ENCODE measurements at places on chromosomes 1 and 21.
A peak's percentile ranks its signal among the peaks of the same experiment; 100 is the strongest.

DNA sequence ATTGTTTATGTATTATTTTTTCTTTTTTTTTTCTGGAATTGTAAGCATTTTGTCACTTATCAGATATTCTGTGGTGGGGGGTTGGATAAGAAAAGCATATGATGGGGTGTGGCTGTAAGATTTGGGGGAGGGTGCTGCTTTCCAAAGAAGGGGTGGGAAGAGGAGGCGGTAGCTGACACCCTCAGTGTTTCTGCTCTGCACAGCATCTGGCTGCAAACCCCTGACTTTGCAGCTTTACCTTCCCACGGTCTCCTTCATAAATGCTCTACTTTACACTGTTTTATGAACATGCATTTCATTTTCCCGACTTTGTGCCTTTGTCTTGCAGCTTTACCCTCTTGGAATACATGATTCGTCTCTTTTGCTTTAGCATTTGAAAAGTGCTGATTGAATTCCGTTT is 7.6 kb downstream of the FMN2 start:
- no peak for DNase-seq

- DNase-seq: no peak
Observed at GRCh38 chr1:156815307-156815826, 1.3 kb downstream of the SH2D2A start.

DNA sequence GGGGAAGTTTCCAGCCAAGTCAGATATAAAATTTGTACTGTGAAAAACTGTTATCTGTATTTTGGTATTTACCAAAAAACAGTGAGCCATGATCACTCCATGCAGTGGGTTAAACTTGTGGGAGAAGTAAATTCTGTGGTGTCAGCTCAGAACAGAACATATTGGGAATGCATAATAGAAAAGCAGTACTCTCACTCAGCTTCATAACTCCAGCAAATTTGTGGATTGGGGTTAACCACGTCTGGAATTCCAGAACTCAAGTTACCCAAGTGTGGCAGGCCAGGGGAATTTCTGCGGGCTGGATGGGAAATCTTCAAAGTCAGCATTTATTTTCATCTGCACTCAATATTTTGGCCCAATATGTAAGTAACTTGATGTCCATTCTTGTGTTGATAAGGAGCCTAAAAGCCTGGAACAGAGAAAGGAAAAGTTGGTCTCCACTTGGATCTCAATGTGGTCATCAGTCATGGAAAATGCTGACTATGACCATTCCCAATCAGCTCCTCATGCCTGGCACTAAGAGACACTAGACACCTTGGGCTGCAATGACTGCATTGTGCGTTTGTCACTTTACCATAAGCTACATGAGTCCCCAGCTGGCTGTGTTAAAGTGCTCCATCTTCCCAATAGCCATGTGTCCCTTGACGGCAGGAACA is 39.1 kb upstream of the ENAH start:
- no peak for DNase-seq

GRCh38 chr1:51708911-51709760 is 92.2 kb downstream of the OSBPL9 start:
- DNase-seq: no peak

DNA sequence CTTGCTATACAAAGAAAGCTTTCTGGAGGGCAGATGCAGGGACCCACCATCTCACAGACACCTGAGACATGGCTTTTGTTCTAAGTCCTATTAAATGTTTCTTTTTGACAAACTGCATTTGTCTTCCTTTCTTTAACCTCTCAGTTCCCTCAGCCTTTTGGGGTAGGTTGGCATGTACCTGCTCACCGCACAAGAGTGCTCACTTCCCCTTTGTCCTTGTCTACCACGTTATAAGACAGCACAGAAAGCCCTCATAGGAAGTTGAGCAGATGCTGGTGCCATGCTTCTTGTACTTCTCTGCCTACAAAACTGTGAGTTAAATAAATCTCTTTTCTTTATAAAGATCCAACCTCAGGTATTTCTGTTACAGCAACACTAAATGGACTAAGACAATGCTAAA is 31.9 kb upstream of the RGS21 start:
- DNase-seq: no peak

- DNase-seq: no peak
Observed at GRCh38 chr1:200150721-200151120, 123.2 kb downstream of the NR5A2 start.

DNA sequence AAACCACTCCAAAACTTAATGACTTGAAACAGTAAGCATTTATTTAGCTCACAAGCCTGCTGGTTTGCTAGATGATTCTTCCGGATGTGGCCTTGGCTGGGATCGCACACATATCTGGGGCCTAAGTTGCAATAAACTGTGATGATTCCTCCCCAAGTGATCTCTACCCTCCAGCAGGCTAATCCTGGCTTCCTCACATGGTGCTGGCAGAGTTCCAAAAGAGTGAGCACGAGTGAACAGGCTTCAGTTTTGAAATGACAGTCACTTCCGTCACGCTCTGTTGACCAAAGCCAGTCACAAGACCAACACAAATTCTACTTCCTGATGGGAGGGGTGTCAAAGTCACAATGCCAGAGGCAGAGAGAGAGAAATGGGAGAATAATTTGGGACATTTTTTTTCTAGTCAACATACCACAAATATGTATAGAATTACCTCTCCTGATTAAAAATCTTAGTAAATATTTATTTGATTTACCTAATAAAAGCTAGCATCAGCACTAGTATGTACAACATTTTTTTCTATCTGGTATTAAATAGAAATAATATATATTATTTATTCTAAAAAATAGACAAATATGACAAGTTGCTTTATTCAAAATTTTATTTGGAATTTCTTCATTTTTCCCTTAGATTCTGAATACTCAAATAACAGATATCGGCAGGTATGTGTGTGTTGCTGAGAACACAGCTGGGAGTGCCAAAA is 292.7 kb downstream of the TPR start:
- DNase-seq: peak; percentile 44
